Cardiac atrium fibroblast (primary cell): ENCODE measurements at places on chromosomes 3 and 15. TPM values are rescaled to one million over a fixed set of nuclear protein-coding genes. Genes with fewer than 3 reads are reported as not detected.

The SPINT1 gene
- total RNA-seq: 0.36 and 0.81 TPM in 2 replicates

The SUCLG2 gene
- 32.3 and 38.7 TPM in 2 replicates for total RNA-seq

The JAGN1 gene
- 55.6 and 71.6 TPM in 2 replicates for total RNA-seq

The IL17RE gene
- total RNA-seq: 0.54 TPM in 1 of 2 replicates, not detected in the other

The NUP210 gene
- 0.54 and 1.3 TPM in 2 replicates for total RNA-seq

The CD200R1 gene
- total RNA-seq: not detected in 2 replicates

The SOX14 gene
- total RNA-seq: not detected in 2 replicates

The CP gene
- 13.7 and 14.1 TPM in 2 replicates for total RNA-seq

The RARRES1 gene
- total RNA-seq: 5.8 and 13.9 TPM in 2 replicates

The CHRNA3 gene
- not detected in 2 replicates for total RNA-seq

The TMC3 gene
- total RNA-seq: 0.32 TPM in 1 of 2 replicates, not detected in the other

The TRNT1 gene
- total RNA-seq: 9.7 and 10.5 TPM in 2 replicates

The CTXN2 gene
- total RNA-seq: not detected in 2 replicates

The SH2D7 gene
- total RNA-seq: not detected in 2 replicates

The TRH gene
- total RNA-seq: not detected in 2 replicates

The SCG3 gene
- not detected in 2 replicates for total RNA-seq

The CPNE9 gene
- not detected in 2 replicates for total RNA-seq

The PPIP5K1 gene
- total RNA-seq: 9.6 and 18.1 TPM in 2 replicates

The AMIGO3 gene
- total RNA-seq: 4.9 TPM in 1 of 2 replicates, not detected in the other

The DNAJC13 gene
- 25.1 and 27.7 TPM in 2 replicates for total RNA-seq

The GOLGA6L4 gene
- 0.16 and 0.54 TPM in 2 replicates for total RNA-seq

The CHDH gene
- under 0.01 TPM in 1 of 2 replicates, not detected in the other for total RNA-seq

The CTXND1 gene
- total RNA-seq: not detected in 2 replicates

The TNFAIP8L3 gene
- 3.8 and 8.1 TPM in 2 replicates for total RNA-seq

The C2CD4B gene
- 1.1 and 3.4 TPM in 2 replicates for total RNA-seq

The SPRED1 gene
- total RNA-seq: 24.2 and 35.5 TPM in 2 replicates
